ENCODE measurements at places on chromosomes 3 and 15.
A peak's percentile ranks its signal among the peaks of the same experiment; 100 is the strongest.

GRCh38 chr15:40691737-40692136 lies 3.2 kb upstream of the RAD51 start:
- DNase-seq, result no peak

DNA sequence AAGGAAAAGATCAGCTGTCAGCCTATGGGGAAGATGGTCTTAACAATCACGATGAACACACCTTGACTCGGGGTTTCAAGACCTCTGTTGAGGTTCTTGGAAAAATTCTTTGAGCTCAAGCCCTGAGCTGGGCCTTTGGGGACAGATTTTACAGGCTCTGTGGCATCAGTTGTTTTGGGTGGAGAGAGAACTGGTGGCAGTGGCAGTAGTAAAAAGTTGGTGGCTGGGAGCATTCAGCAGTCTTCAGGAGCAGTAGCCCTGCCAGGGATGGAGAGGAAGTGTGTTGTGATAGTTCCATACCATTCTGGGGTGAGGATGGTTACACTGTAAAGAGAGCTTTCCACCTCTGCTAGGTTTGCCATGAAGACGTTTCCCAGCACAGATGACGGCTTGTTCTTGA lies 4.9 kb upstream of the KY start:
- DNase-seq, result peak; percentile 4

DNA sequence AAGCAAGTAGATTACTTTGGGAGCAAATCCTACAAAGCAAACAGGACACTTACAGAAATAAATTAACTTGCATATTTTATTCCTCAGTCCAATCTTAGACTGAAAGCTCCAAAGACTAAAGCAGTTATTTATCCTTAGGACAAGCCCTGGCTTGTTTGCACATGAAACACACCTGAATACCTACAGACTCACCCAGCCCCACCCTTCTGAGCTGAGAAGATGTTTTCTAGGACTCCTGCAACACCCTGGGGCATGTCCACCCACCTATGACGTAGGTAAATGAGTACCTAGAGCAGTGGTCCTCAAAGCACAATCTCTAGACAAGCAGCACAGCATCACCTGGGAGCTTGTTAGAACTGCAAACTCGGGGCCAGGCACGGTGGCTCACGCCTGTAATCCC lies 80.8 kb downstream of the ANXA2 start:
- no peak for DNase-seq

GRCh38 chr3:125108833-125109535 lies 53.2 kb upstream of the HEG1 start:
- no peak for DNase-seq

GRCh38 chr3:134772011-134772410 lies 23.0 kb upstream of the EPHB1 start:
- no peak for DNase-seq

DNA sequence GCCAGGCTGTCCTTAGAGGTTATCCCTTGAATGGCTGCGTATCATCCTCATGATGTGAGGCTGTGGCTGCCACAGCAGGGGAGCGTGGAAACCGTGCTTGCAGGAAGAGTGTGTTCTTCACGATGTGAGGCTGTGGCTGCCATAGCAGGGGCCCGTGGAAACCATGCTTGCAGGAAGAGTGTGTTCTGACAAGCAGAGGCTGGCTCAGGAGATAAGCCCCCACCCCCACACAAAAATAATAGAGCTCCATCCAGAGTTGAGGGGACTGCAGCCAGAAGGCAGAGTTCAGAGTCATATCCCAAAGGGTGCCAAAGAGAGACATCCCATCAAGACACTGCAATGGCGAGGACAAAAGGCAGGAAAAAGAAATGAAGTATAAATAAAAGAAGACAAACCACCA lies 22.6 kb upstream of the BDH1 start:
- no peak for DNase-seq

DNA sequence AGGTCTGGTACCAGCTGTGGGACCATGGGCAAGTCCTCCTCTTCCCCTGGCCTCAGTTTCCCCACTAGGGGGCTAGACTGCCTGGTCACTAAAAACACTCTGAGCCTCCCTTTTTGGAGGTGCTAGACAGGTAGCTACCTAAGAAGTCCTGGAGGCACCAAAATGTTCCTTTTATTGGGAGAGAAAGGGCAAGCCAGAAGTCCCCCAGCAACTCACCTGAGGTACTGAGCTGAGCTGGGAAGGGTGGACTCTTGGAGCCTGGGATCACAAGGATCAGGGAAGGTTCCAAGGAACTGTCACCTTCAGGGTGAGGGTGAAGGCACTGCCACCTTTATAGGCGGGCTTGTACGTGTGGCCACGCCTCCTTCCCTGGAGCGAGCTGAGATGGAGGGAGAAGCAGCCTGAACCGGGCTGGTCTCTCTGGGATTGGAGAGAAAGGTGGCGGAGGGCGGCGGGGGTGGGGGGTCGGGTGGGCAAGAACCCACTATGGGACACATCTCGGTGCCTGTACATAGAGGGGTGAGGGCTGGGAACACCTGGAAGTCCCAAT lies at the start of gene CYP1A1:
CYP1A1 (minus strand) TSS at position 304 of the 550 bp plus-strand sequence. CDS start 2,431 bp downstream, outside the sequence.
- DNase-seq, result peak; percentile 57

DNA sequence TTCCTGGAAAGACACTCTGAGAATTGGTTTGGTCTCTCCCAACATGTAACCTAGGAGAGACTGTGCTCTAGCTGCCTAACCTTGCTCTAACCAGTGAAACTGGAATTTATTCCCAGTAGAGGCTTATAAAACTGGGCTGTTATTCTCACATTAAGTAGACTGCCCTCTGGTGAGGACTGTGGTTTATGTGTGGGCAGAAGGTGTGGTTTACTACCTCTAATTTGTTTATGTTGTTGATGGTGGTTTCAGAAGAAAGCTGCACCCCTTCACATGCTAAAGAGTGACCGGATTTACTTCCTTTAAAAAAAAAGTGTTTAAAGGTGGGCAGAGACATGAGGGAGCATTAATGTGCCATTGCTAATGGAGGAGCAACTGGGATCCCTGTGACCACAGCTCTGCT lies 273.2 kb downstream of the MECOM start:
- no peak for DNase-seq

- no peak for DNase-seq
Observed at GRCh38 chr3:9450126-9450525, 52.7 kb downstream of the SETD5 start.

Measured in D341Med (cell line).